ENCODE measurements at places on chromosomes 2 and 18.

GRCh38 chr2:25043241-25043867, 1.5 kb downstream of the EFR3B start:
- DNase-seq = peak; percentile 85

DNA sequence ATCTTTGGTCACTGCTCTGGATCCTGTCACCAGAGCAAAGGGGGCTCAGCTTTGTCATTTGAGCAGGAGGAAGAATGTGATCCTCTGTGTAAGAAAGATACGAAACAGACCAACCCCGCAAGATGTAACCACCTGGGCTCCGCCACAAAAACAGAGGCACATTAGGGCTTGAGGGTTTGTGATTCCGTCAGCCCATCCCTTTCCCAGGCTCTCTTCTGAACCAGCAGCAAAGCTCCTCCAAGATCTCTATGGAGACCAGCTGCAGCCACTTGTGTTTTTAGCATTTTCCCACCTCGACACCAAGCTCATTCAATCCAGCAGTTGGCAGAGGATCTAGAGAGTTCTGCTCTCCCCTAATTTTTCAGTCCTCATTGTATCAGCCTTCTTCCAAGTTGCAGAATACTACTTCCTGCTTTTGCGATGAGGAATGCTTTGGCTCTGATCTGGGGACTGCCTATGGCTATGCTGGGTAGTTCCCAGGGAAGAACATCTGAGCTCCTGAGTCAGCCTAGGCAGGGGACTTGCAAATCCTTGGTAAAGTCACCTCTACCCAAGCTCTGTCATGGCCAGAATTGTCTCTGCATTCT, 139.6 kb upstream of the RAB12 start:
- no peak for DNase-seq

DNA sequence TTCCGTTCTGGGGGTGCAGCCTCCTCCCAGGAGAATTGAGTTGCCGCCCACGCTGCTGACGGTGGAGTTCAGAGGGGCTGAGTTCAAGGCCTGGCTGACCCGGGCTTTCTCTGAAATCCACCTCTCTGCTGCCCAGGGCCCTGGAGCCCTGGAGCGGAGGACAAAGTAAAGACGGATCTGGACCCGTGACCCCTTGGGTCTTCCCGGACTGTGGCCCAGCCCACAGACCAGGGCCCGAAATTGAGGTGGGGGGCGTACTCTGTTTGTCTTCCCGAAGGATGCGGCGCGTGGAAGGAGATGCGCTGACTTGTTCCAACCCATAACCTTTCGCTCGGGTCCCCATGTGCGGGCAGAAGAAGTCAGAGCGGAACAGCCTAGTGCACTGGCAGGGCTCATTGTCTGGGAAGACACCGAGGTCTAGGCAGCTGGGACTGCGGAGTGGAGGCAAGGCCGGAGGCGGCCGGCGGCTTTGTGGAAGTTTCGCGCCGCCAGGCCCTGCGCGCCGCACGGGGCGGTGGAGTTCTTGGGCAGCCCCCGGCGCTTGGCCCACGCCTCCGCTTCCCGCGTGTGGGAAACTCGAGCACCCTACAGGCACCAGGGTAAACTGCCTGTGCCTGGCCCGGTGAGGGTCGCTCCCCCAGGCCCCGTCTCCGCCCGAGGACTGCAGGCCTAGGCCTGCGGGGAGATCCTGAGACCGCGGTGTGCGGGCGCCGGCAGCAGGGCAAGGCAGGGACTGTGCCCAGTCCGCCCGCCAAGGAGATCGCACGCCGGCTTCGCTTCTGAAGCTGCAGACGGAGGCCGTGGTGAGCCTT, 9.8 kb downstream of the POU3F3 start:
- no peak for DNase-seq

- no peak for DNase-seq
These were observed 308.2 kb downstream of the PIEZO2 start for GRCh38 chr18:10841203-10841602.

DNA sequence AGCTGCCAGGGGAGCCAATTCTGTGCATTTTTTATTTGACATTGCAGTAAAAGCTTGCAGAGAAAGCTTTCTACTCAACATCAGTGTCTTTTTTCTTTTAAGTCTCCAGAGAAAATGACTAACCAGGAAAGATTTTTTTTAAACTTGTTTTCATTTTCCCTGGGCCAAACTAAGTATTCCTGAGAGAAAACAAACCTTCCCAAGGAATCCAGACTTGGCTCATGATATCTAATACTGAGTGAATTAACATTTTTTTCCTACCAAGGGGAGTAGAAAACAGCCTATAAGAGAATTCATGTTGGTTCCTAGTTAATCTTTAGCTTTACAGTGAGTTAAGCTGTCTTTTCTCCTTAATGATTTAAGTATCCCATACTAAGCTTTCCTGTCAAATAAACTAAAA, 46.7 kb downstream of the DAPL1 start:
- no peak for DNase-seq

GRCh38 chr2:19748073-19748375, 153.8 kb downstream of the TTC32 start:
- DNase-seq = no peak

GRCh38 chr18:57427429-57428201, 7.6 kb upstream of the ONECUT2 start:
- DNase-seq = no peak

- no peak for DNase-seq
These were observed 473.0 kb downstream of the CCDC85A start for GRCh38 chr2:56656826-56657225.

DNA sequence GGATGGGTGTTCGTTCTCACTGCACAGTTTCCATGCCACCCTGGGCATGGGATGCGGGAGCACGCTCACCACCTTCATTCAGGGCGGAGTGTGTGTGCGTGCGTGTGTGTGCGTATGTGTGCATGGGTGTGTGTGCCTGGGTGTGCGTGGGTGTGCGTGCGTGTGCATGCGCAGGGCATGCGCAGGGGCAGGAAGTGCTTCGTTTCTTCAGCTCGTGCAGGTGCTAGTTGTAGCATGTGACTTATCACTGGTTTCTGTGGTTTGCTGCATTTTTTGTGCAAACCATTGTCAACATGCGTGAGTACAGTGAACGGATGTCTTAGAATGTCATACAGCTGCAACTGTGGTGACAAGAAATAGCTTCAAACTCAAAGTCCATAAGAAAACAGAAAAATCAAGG, 179.5 kb downstream of the PTGR3 start:
- DNase-seq = no peak

DNA sequence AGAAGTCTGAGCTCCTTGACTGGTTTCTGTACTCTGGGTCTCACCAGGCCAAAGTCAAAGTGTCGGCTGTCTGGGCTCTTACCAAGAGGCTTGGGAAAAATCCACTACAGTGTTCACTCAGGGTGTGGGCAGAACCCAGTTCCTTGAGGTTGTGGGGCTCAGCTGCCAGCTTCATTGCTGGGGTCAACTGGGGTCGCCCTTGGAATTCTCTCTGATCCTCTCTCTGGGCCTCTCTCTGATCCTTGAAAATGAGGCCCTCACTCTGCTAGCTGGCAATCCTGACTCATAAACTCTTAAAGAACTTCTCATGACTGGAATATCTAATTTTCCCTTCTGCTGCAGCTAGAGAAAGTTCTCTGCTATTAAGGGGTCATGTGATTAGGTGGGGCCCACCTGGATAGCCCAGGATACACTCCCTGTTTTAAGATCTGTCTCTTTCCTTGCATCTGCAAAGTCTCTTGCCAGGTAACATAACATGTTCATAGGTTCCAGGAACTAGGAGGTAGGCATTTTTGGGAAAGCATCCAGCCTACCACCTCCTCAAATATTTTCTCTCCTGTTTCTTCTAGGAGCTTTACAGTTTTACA, 66.3 kb downstream of the SP110 start:
- DNase-seq = no peak

DNA sequence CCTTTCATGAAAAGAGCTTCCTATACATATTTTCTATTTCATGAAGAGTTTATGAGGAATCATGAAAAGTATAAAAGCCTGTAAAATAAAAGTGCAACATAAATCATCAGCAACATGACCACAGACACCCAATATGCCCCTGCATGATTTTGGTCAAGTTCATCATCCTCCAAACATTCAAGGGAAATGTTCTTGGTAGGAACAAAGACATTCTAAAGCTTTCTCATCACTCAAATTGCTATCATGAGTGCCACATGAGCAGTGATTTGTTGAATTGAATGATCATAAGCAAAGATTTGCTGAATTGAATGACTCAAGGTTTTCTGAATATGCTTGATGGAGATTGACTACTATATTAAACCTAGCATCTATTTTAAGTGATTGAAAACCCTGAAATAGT, 172.2 kb downstream of the MBD2 start:
- no peak for DNase-seq

DNA sequence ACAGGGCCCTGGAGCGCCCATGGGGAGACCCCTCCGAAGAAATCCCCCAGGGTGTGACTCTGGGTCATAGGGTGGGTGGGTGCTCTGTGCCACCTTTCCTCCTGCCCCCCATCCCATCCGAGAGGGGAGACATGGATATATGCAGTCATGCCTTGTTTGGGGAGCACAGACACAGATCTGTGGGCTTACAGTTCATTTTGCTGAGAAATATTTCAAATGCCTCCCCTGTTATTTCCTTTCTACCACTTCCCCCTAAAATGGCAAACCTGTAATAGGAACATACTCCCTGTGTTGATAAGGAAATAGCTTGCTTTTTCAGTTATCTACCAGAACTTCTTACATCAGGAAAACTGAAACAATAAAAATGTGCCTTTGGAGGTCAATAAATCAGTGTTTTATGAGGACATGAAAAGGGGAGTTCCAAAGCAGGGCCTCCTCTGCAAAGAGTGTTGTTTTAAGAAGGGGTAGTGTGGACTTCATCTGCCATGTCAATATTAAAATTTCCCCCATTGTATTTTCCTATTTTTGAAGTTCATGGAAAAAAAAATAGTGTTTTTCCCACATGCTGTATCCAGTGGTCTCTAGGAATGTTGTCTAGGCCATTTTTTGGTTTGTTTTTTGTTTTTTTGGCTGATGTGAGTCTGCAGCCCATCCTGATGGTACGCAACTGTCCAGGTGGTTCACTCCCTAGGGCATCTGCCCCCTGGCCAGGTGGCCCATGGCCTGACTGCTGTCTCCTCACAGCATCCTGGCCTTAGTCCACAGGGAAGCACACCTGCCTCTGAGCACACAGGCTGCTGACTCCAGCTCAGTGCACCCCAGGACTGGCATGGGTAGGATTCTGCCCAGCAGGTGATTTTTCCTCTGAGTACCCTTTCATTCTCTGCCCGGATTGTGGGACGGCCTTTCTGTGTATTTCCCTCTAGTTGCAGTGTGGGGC, 3.7 kb downstream of the TNFRSF11A start:
- DNase-seq = no peak

GRCh38 chr18:369224-370015, 101.6 kb upstream of the THOC1 start:
- DNase-seq = peak; percentile 9

- no peak for DNase-seq
These were observed 195.0 kb downstream of the CCDC102B start for GRCh38 chr18:68992719-68993482.

GRCh38 chr2:86621280-86621943, 2.3 kb downstream of the RNF103 start:
- peak; percentile 23 for DNase-seq

DNA sequence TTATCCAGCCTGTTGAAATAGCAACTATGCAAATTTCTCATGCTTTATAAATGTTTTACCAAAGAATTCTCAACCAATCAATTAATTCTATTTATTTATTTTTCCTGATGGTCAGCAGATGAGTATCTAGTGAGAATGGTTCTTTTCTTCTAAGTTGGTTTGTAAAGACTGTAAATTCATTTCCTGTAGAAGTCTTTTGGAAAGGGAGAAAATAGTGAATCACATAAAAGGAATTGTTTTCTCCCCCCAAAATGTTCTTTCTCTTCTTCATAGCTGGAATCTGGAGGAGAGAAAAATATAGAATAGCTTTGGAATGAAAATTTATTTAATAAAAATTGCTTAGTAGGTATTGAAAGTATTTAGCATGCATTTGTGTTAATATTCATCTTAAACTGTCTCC, 836.1 kb upstream of the ZEB2 start:
- DNase-seq = no peak

DNA sequence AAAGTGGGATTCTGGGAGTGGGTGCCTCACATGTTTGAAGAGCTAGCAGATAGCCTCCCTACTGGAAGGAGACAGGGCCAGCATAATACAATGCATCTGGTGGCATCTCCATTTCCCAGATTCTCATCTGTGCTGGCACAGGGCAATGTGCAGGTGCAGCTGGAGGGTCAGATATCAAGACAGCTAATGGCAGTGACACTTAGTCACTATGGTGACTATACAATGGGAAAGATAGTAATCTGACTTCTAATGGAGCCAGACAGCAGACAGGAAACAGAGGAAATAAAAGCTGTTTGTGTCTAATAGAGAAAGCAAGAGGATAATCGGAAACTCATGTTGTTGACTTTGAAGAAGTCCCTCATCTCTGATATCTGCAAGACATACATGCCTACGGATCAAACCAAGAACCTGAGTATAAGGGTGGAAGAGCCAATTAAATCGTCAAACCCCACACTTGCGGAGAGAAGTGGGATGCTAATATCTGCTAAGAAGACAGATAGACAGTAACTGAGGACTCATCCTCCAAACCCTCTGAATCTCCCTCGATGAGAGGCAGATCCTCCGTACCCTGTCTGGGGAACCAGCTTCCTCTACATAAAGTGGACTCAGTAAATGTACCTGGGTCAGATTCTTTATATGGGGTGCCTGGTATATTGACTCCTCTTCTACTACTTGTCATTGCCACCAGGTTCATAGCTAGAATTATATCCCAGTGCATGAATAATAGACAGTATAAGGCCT, 692.7 kb downstream of the SOCS6 start:
- DNase-seq = no peak

DNA sequence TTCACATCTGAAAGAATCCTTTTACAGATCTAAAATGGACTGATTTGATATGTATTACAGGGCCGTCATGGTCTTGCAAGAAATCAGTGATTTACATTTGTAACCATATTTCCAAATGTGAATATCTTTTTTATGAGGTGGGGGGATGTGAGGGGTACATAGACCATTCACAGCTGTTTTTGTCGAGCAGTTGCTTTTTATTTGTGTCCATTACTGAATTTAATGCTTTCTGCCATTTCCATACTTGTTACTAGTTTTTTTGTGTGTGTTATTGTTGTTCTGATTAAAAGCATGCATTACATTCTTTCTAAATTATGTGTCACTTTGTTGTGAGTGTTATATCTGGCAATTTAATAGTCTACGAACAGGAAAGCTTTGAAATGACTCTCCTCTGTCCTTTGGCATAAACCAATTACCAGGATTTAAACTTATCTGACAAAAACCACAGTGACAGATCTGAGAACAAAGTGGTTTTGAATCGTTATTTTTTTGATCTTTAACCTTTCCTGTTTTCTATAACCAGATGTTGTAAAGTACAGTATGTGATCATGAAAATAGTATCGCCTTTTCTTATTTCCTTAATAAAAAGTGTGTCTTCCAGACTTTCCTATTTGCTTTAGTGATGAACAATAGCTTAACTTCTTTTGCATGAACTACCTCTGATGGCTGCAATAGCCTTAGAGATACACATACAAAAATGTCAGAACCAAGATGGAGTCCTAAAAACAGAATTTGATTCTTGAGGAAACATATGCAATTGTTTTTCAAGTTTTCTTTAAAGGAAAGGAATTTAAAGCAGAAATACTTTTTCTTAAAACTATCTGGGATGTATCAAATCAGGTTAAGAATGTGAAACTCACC, 354.2 kb upstream of the ACVR2A start:
- DNase-seq = no peak

Measured in ACHN (cell line).